ENCODE measurements at places on chromosomes 2 and 18.

DNA sequence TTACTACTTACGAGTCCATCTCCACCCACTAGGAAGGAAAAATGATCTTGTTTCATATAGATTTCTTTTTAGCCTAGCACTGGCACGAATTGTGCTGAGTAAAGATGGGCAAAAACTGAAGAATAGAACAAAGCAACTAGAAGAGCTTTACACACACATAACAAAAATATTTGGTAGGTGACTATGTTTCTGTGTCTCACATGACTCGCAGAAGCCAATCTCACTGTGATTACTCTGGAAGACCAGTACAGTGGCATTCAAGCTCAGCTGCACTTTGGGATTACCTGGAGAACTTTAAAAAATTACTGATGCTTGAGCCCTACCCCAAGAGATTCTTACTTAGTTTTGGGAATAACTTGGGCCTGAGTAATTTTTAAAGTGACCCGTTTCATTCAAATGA, 378.7 kb downstream of the METTL4 start:
- H3K4me3 ChIP-seq: no peak overlapping the region
- no peaks in the 10 kb centered on the region for H3K27me3 ChIP-seq
- H3K4me1 ChIP-seq: no peaks in the 10 kb centered on the region
- H3K36me3 ChIP-seq: no peaks in the 10 kb centered on the region

GRCh38 chr2:222268311-222268990, 30.3 kb downstream of the PAX3 start:
- no peak overlapping the region for H3K4me3 ChIP-seq
- peaks cover 47% of the 10 kb centered on the region for H3K27me3 ChIP-seq
- DNase-seq: no peak

DNA sequence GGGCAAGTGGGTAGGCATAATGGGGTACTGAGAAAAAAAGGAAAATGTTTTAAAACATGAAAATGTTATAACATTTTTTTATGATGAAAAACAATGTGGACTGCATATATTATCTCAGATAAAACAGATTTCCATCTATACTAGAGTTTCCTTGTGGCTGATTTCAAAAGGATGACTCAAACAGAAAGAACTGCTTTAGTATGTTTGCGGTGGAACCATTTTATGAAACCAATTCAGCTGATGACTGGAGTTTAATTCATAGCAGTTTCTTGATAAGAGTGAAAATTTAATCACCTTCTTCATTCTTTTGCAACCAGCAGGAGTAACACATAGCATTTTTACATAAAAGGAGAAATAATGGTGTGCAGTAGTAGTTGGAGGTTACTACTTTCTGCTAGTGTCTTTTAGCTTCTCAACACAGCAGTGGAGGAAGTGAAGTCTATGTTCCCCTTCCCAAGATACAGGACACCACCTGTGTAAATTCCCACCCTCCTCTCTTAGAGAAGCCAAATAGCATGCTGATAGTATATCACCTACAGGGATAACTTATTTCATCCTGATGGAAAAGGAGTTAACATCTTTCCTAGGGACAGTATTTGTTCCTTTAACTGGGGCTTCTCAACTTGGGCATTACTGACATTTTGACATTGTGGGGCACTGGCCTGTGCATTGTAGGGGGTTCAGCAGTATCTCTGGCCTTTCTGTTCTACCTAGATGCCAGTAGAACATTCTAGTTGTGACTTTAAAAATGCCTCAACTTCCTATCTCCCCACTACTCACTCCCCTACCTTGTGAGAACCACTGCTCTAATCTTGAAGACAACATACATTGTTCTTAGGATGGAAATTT, 29.9 kb downstream of the PELI1 start:
- no peaks in the 10 kb centered on the region for H3K27me3 ChIP-seq
- no peaks in the 10 kb centered on the region for H3K36me3 ChIP-seq
- H3K4me3 ChIP-seq: no peak overlapping the region
- H3K4me1 ChIP-seq: peaks cover 75% of the 10 kb centered on the region
- H3K27ac ChIP-seq: peak overlapping the region; percentile 41
- DNase-seq: no peak

- no peaks in the 10 kb centered on the region for H3K27me3 ChIP-seq
- no peak overlapping the region for H3K27ac ChIP-seq
- no peak overlapping the region for H3K4me3 ChIP-seq
- no peaks in the 10 kb centered on the region for H3K4me1 ChIP-seq
- no peaks in the 10 kb centered on the region for H3K36me3 ChIP-seq
- DNase-seq: no peak
These were observed 22.6 kb downstream of the POMC start for GRCh38 chr2:25145803-25146202.

- H3K36me3 ChIP-seq: no peaks in the 10 kb centered on the region
- H3K27me3 ChIP-seq: no peaks in the 10 kb centered on the region
- no peak overlapping the region for H3K4me3 ChIP-seq
- no peaks in the 10 kb centered on the region for H3K4me1 ChIP-seq
These were observed 64.3 kb downstream of the HNMT start for GRCh38 chr2:138028538-138028937.

DNA sequence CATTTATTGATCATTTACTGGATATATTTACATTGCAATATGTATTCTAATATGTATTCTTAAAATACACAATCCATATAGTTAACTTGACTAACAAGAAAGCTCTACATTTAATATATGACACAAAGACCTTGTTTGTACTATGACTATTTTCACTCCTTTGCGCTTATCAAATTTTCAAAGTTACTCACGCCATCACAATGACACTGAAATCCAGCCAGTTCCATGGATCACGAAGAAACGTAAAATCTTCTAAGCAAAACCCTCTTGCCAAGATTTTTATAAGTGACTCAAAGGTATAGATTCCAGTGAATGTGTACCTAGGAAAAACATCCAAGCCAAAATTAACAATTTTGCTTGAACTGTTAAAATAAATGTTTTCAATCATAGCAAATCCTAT, 39.6 kb downstream of the SCN3A start:
- H3K4me3 ChIP-seq: no peak overlapping the region
- no peaks in the 10 kb centered on the region for H3K4me1 ChIP-seq
- H3K27me3 ChIP-seq: no peaks in the 10 kb centered on the region
- no peak for DNase-seq
- no peaks in the 10 kb centered on the region for H3K36me3 ChIP-seq

DNA sequence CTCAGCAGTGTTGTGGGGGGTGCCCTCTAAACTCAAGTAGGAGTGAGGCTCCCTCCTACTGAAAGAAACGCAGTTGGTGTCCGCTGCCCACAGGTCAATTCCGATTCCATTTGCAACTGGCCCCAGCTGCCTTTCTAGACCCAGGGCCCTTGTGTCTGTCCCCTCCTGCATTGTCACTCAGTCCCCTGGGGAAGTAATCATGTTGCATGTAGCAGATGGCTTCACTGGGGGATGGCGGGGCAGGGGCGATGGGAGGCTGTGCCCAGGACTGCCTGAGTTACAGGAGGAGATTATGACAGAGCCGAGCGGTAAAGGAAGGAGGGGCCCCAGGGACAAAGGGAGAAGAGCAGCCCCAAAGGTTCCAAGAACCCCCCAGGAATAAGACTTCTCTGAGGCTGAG, 62.5 kb upstream of the SH3RF3 start:
- no peak for DNase-seq
- H3K4me3 ChIP-seq: no peak overlapping the region
- H3K36me3 ChIP-seq: no peaks in the 10 kb centered on the region
- no peak overlapping the region for H3K27ac ChIP-seq
- peaks cover 6% of the 10 kb centered on the region for H3K4me1 ChIP-seq

GRCh38 chr2:19728125-19728524, 173.7 kb downstream of the TTC32 start:
- H3K27ac ChIP-seq: no peak overlapping the region
- DNase-seq: peak; percentile 48
- no peaks in the 10 kb centered on the region for H3K27me3 ChIP-seq
- no peaks in the 10 kb centered on the region for H3K4me1 ChIP-seq

- no peak overlapping the region for H3K27ac ChIP-seq
- peak; percentile 50 for DNase-seq
- H3K4me1 ChIP-seq: no peaks in the 10 kb centered on the region
- H3K4me3 ChIP-seq: no peak overlapping the region
- H3K27me3 ChIP-seq: peaks cover 29% of the 10 kb centered on the region
These were observed 18.2 kb upstream of the RESP18 start for GRCh38 chr2:219350710-219351221.
